T-helper 9 cell (primary cell): ENCODE measurements at places on chromosomes 11 and 22.

- DNase-seq, result no peak
These were observed 16.3 kb upstream of the AGBL2 start for GRCh38 chr11:47731475-47731874.

- no peak for DNase-seq
These were observed 69.1 kb downstream of the C11orf87 start for GRCh38 chr11:109490953-109491635.

GRCh38 chr11:20770414-20770946 lies 101.1 kb downstream of the NELL1 start:
- no peak for DNase-seq

- DNase-seq, result no peak
These were observed 45.8 kb upstream of the SORL1 start for GRCh38 chr11:121406291-121406690.

- DNase-seq, result no peak
These were observed 18.0 kb downstream of the SOX6 start for GRCh38 chr11:16338393-16338792.

DNA sequence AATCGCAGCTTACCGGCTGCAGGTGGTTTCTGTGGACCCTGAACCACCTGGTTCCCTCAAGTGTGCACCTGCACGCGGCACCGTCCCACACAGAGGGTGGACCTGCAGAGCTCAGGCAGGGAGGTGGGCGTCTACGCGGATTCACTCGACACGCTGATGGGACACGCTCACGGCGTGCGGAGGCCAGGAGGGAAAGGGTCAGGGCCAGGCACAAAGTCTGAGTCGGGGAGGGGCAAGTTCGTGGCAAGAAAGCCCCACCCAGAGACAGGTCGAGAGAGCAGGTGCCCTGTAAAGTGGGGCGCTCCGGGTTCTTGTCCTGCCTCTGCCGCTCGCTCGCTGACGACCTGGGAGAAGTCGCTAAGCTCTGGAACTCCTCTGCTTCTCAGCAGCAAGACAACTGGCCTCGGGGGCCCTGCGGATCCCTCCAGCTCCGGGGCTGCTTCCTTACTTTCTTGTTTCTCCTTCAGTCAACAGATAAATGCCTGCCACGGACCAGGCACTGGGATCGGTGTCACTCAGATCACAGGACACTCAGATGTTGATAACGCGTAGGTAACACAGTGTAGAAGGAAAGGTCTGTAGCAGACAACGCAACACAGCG lies 72.4 kb upstream of the NUP50 start:
- no peak for DNase-seq

DNA sequence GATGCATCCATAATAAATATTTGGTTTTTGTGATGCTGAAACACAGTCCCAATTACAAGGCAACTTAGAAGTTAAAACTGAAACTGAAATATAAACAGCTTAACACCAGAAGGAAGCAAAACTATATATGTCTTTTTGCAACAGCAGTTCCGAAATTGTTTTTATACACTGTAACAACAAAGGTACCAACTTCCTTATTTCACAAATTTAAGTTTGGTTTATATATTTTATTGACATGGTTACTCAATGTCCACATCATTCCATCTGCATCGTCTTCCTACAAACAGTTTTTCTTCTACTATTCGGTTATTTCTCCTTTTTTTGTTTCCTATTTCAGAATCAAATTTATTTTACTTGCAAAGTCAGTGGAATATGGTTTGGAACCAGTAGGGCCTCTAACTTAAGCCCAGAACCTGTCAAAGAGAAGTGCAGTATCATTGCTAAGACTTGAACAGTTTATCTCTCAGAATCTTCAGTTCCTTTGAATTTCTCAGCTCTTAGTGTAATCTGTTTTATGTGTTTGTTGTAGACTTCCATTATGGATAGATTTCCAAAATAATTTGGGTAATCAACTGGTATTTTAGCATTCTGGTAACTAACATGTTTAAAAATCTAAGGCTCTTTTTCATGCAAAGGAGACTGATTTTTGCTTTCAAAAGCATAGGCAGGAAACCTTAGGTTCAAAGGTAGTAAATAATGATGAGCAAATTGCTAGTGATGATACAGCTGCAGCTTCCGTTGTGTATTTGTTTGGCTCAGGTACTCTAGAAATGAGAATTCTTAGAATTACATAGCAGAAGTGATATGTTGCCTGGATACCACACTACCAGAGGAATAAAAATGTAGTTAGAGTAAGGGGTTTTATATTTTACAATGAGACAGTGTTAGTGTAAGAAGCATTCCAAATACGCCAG lies 8.2 kb upstream of the HSPA8 start:
- DNase-seq, result no peak

GRCh38 chr11:95680169-95680929 lies 109.2 kb downstream of the FAM76B start:
- no peak for DNase-seq

DNA sequence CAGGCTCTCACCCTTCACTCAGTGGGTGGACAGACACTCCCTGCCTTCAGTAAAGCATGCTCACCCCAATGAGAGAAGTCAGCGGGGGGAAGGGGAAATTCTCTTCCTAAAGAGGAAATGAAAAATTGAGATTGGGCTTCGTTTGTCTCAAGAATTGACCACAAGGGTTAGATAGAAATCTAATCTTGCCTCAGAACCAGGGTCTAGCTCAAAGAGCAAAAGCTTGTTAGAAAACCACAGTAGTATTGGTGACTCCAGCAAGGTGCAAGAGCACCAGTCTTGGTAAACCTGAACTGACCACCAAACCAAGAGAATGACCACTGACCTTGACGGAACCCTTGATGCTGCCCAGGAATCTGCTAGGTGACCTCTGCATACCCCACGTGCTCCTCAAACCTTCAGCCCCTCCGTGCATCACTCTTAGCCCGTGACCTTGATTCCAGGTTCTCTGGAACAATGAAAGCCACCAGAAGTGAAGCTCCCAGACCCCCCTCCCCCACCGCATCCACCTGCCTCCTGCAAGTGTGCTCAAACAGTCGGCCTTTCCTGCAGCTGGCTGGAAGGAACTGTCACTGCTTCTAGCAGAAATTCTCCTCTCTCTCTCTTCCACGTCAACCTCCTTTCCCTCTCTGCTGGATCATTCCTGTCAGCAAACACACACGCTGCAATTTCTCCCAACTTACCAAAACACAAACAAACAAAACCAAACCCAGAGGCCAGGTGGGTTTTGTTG lies 3.1 kb upstream of the TMA7B start:
- no peak for DNase-seq

- no peak for DNase-seq
These were observed 23.4 kb downstream of the SLN start for GRCh38 chr11:107688322-107688918.

DNA sequence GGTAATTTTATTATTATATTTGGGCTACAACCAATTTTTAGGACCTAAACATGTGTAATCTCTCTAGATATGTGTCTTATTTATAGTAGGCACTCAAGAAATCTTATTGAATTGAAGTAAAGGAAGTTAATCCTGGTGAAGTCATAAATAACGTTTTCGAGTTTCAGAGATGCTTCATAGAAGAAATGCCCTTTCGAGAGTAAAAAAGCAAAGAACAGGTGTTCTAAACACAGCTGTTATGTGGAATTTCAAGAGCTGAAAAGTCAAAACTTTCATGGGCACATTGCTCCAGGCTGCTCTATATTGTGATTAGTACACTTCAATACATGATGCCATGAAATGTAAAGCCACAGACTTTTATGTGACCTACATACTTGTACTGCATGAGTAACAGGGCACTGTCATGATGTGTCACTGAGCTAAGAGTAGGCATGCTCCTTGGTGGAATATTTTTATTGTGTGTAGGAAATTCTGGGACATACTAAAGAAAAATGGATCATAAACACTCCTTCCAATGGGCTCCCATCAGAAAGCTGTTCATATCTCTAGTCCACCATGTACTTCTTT lies 7.2 kb upstream of the ELMOD1 start:
- DNase-seq, result no peak

GRCh38 chr22:40817737-40818136 lies 1.4 kb downstream of the SLC25A17 start:
- no peak for DNase-seq

- DNase-seq, result no peak
These were observed 11.0 kb upstream of the GRAMD4 start for GRCh38 chr22:46609175-46609690.

GRCh38 chr11:82843057-82843795 lies 57.0 kb downstream of the PRCP start:
- DNase-seq, result no peak

DNA sequence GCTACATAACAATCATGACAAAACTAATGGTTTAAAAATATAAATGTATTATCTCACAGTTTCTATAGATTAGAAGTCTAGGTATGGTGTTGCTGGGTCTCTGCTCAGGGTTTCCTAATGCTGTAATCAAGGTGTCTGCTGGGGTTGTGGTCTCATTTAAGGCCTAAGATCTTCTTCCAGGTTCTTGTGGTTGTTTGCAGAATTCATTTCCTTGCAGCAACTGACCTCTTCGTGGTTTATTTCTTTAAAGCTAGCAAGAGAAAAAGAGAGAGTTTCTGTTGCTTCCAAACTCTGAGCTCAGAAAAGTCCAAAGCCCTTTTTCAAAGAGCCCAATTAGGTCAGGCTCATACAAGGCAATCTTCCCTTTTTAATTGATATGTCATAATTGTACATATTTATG lies 452.7 kb upstream of the CCDC179 start:
- no peak for DNase-seq

- DNase-seq, result no peak
These were observed 773 bp downstream of the MIAT start for GRCh38 chr22:26658161-26658560.

GRCh38 chr11:724049-724777 lies 18.2 kb downstream of the EPS8L2 start:
- no peak for DNase-seq

- no peak for DNase-seq
These were observed 38.6 kb downstream of the TMEM135 start for GRCh38 chr11:87076260-87076783.

DNA sequence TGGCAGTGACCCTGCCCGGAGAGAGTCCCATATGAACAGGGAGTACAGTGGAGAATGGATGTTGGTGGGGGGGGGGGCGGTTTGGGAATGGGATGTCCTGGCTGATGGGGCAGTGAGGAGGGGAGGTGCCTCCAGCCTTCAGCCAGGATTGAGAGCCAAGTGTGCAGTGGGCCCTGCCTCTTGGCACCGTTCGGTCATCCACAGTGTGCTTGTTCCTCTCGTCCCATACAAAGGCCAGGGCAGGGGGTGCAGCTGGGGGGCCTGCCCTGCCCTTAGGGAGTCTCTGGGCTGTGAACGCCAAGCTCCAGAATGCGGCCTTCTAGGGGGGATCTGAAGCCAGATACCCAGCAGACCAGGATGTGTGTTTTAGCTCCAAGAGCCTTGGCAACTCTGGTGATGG lies 34.0 kb downstream of the KCNC1 start:
- no peak for DNase-seq

DNA sequence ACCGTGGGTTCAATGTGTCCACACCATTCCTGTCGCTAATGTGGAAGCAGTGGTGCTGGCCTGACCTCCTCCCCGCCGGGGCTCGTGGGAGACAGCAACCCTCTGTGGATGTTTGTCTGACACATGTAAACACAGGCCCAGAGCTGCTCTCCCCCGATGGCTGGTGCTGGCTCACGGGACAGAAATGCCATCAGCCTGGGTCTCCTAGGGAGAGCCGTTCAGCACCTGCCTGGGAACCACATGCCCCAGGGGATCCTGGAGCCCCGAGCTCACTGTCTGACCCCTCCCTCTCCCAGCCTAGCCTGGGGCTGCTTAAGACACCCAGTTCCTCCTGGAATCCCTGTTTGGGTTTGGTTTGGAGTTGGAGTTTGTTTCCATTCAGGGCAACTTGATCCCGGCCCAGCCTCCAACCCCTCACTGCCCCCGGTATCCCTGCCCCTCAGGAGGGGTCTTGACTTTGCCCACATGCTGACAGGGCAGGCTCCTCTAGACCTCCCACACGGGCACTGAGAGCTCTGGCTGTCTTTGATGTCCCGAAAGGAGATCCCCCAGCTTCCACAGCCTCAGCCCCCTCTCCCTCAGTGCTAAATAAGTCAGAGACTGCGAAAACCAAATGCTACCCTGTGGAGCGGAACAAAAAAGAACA lies 50.9 kb upstream of the WNT11 start:
- no peak for DNase-seq

- no peak for DNase-seq
These were observed 20.3 kb upstream of the ZC3H12C start for GRCh38 chr11:110072930-110073329.

- no peak for DNase-seq
These were observed 136.8 kb downstream of the CD44 start for GRCh38 chr11:35275786-35276170.

DNA sequence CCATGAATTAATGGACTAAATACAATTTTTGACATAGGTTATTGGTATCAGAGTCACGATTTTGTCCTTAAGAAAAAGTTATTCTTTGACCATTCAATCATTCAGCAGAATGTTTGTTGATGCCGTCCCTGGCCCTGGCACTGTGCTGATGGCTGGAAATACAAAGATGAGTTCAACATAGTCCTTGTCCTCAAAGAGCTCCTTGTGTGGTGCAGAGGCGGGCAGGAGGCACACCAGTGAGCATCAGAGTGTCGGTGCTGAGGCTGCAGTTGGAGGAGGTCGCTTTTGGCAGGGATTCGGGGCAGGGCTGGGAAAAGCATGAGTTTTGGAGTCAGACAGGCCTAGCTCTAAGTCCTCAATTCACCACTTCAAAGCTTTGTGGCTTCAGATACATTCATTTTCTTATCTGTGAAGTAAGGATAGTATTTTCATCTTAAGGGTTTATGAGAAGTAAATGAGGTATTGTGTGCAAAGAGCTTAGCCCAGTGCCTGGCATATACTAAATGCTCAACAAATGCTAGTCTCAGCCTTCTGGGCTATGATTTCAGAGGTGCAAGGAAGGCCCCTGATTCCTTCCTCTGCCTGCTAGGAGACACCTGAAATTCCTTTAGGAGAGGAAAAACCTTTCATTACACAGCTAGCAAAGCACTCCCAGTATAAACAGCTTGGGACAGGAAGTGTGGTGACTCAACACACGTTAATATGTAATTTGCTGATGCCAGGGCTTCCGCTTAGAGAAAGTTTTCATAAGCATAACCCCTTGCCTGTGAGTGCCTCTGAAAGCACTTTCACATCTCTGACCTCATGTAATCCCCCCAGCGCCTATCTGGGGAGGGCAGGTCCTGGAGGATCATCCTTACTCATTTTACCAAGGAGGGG lies 113.8 kb downstream of the NECTIN1 start:
- DNase-seq, result no peak

- no peak for DNase-seq
These were observed 2.2 kb downstream of the RNF185 start for GRCh38 chr22:31162015-31162765.

DNA sequence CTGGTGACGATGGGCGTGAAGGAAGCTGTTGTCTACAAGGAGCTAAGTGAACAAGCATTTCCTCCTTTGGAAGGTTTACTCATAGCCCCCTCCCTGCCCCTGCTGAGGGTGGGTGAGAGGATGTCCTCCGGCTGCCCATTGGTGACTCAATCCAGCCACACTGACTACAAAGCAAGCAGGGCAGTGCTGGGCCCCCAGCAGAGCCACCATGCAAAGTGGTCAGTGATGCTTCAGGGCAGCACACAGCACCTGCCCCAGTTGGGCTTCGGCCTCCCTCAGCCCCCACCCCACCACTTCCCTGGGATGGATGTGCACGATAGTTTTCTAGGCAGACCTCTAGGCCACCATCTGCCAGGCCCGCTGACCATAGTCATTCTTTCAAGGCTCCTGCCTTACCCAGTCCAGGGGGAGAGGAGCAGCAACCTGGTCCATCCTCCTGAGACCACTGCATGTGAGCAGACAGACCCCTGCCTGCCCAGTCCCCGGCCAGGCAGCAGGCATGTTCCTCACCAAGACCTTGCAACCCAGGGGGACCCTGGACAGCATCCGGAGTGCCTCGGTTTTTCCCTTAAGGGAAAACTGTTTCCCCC lies 125.1 kb downstream of the BCR start:
- DNase-seq, result no peak
